Astrocyte (in vitro differentiated cells and primary cell): ENCODE measurements at places on chromosomes 5 and 9. TPM values are rescaled to one million over a fixed set of nuclear protein-coding genes. Genes with fewer than 3 reads are reported as not detected.
A peak's percentile ranks its signal among the peaks of the same experiment; 100 is the strongest.

Gene C8G
- 0.77 and 1.6 TPM in 2 replicates for total RNA-seq

Gene DOCK2
- 0.43 and 0.66 TPM in 2 replicates for total RNA-seq

DNA sequence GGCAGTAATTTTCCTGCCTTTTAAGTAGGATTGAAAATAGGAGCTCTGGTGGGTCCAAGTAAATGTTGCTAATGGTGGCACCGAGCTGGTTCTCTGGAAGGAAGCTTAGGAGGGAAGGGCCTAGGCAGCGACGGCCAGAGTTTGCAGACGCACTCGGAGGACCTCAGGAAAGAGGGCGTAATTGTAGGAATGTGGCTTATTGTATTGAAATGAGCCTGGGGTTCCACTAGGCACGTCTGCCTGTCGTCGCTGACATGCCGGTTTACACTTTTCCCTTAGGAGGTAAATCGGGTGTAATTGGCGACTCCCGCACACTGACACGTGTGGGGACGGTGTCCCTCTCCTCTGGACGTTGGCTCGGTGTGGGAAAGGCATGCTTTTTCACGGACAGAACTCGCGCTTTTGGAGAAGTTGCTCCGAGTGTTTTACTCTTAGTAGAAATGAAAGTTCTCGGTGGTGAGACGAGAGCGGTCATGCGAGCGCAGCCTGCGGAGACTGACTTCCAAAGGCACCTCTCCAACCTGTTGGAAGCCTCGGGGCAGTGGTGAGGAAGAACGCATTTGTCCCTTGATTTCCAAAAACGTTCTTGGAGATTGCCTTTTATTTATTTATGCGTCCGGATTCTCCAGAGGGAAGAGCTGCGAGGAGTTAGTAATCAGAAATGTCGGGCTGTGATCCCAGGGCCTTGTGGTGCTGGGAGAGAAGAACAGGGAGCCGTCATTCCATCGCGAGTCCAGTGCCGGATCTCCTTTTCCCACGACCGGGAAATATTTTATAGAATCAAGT, 1.3 kb downstream of the NR4A3 start:
- peak; percentile 27 for DNase-seq

- no peak for DNase-seq
Measured at GRCh38 chr5:178198706-178199105, 5.6 kb upstream of the HNRNPAB start.

DNA sequence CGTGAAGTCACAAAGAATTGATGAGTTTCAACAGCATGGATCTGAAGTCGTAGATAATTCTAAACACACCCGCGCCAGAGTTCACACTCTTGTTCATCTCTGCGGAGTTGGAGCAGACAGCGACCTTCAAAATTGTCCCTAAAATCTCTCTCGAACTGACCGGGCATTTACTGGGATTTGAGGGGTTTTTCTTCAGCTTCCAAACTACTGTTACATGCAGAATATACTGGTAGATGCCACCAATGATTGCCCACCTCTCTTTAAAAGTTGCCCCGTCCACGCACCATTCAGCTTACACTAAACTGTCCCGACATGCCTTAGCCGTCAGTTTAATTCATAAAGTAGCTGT, 5.2 kb upstream of the ISL1 start:
- DNase-seq, result no peak

Gene OMD
- total RNA-seq, result not detected in 2 replicates

DNA sequence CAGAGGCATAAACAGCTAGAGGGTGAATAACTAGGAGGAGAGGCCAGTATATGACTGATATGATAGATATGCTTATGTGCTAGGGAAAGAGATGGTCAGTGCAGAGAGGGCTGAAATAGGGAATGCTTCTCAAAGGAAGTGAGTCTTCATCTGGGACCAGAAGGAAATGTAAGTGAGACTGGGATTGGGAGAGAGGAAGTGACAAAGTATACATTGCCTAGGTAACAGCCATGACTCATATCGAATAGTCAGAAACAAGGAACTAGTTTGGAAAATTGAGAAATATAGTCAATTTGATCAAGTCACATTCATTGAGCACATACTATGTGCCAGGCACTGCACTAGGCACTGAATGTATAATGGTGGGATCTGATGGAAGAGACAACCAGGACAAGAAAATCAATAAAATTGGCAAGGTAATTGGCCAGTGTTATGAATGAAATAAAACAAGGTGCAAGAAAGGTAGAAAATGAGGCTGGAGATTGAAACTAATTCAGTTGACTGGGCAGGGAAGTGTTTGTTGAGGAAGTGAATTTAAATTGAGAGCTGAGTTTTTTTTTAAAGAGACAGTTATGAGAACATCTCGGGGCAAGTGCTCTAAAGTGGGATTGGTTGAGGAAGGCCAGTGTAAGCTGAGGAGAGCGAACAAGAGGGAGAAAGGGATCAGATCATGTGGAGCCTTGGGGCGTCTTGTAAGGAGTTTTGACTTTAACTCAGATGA, 4.3 kb downstream of the ERAP2 start:
- DNase-seq, result peak; percentile 66

DNA sequence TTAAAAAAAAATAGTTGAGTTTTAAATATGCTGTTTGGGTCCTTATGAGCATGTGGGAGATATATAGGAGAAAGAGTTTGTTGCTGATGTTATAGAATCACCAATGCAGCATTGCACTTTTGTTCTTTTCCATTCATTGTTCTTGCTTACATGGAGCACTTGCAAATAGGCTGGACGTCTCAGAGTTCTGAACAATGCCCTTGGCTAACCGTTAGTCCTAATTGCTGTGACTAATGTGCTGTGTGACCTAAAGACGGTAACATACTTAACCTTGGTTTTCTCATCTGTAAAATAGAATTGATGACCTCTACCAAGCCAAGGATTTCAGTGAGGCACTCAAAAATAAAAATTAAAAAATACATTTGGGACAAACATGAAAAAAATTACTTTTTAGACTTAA, 29.8 kb downstream of the PIK3R1 start:
- DNase-seq, result peak; percentile 72

DNA sequence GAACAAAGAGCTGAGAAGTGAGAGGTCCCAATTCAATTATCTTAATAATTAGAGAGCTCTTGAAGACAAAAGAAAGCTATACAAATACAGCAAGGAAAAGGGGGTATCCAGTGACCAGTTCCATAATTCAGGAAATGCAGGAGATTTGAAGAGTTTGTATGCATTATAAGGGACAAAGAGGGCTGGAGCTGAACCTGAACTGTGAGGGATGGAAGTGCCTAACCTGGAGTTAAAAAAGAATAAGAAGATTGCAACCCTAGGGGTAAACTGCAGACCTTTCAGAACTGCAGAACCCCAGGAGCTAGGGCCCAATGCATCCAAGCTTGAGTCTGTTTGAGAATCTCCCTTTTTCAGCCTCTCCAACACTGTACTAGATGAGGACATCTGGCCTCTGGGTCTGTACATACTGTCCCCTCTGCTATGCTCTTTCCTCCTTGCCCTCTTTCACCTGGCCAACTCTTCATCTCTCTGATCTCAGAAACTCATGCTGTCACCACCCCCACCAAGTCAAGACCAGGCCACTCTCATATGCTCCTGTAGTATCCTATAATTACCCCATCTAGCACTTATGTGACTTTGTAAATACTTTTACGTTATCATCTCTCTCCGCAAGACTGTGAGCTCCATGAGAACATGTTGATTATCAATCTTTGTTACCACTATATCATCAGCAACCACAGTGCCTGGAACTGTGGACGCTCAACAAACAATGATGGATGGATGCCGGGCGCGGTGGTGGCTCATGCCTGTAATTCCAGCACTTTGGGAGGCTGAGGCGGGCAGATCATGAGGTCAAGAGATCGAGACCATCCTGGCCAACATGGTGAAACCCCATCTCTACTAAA, 6.6 kb upstream of the PRKACG start:
- DNase-seq, result no peak

- peak; percentile 20 for DNase-seq
Measured at GRCh38 chr9:78574354-78575045, 277.6 kb downstream of the PSAT1 start.

GRCh38 chr5:139395844-139396640, 1.1 kb upstream of the PROB1 start:
- no peak for DNase-seq

GRCh38 chr9:114037961-114038723, 40.0 kb downstream of the AMBP start:
- no peak for DNase-seq

DNA sequence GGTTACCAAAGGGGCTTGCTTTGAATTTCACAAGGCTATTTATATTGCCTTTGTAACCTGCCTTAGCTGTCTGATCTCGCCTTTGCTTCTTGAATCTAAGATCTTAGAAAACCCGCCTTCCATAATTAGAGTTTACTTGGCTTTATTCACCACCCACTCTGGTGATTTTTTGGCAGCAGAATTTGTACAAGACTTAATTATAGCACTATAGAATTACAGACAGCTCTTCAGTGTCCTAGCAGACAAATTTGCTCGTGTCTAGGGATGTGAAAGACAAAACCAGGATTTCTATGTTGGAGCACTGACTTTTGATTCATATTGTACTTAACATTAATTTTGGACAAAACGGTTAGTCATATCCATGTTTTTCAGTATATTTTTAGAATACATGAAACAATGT, 306.6 kb downstream of the ADGRV1 start:
- DNase-seq, result no peak

DNA sequence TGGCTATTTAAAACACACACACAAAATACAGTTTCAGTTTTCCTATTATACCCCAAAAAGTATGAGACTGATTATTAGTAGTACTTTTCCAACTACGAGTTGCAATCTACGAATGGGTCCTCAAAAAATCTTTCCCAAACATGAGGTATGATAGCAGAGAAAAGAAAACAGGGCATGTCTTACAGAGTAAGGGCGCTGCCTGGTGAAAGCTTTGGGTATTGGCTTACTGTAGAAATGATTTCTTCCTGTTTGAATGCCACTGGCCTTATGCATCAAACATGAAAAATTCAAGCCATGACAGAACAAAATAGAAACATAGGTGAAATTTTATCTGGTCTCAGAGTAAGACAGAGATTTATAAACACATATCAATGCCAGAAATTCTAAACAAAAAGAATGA, 448.0 kb downstream of the SPOCK1 start:
- no peak for DNase-seq

Gene VAV2
- 36.5 and 41.6 TPM in 2 replicates for total RNA-seq

- no peak for DNase-seq
Measured at GRCh38 chr5:89844548-89844947, 565.0 kb downstream of the CETN3 start.

DNA sequence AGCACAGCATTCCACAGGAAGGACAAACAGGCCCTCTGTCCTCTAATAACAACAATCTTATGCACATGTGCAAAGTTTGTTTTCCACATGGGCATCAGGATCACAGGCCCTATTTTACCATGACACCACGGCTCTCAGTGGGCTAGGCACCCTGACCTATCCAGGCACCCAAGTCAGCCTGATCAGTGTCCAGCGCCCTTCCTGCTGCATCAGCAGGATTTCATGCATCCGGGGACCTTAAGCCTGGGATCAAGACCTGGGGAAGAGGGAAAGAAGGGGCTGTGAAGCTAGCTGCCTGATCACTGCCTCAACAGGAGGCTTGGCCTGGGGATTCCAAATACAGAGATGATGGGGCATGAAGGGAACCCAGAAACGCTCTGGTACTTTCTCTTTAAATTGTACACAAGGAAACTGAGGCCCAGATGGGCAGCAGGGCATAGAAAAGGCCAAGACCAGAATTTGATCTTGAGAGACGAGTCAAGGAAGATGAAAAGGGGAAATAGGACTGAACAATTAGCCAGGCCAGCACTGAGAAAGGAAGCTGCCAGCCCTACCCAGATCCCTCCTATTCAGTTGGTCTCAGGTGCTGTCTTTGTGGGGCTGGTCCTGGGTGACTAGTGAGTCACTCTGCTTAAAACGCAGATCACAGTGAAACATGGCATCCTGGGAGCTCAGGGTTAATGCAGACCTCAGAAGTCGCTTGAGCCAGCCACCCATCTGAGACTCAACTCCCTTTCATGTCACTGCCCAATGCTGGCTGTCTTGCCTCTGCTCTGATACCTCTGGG, 57.9 kb downstream of the SHB start:
- DNase-seq, result no peak

- peak; percentile 99 for DNase-seq
Measured at GRCh38 chr5:157384971-157385709, 74.9 kb upstream of the NIPAL4 start.

Gene CDO1
- 3.9 and 6.1 TPM in 2 replicates for total RNA-seq

DNA sequence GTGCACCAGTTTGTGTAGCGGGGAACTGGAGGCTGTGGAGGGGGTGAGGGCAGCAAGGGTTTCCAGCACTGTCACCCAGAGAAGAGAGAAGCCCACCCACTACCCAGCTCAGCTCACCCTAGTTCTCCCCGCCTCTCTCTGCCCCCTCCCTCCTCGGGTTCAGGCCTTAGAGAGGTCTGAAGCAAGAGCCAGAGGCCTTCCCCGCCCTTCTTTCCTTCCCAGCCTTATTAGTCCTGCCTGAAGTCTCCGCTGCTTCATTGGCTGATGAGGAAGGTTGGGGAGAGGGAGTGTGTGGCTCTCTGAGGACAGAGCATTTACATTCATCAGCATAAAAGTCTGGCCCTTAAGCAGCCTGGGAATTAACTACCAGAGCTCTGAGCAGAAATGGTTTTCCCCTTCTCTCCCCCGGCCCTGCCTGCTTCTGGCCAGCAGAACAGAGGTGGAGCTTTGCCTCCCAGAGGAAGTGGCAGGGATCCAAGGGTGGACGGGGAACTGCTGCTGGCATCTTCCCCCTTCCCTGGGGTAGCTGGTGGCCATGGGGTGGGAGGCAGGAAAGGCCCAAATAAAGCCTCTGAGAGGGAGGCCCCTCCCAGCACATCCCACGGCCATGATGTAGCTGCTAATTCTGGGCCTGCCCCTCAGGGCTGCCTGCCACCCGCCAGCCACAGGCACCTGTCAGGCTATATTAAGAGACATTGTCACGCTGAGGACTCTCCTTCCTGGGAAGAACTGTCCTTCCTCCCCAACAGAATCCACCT, 4.1 kb downstream of the DNAJB5 start:
- peak; percentile 73 for DNase-seq

Gene PCDH12
- 0.02 TPM in 1 of 2 replicates, not detected in the other for total RNA-seq

DNA sequence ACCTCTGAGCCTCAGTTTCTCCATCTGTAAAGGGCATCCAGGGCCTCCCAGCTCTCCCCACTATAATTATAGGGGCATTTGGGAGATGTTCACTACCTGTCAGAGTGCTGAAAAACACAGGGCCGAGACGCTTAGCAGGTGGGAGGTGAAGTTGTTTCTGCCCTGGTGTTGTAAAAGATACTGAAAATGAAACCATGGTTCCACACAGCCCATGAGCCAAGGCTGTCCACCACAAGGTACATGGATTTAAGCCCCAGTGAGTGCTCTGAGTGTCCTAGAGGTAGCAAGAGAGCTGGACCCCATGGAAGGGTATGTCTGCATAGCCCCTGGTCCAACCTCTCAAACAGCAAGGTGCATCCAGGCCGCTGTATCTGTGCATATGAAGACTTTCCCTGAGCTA, 137.5 kb downstream of the C5orf15 start:
- DNase-seq, result no peak
